Heart left ventricle (tissue), 16 donors: ENCODE measurements at places on chromosomes 7 and 10. TPM values are rescaled to one million over a fixed set of nuclear protein-coding genes. Genes with fewer than 3 reads are reported as not detected.

DNA sequence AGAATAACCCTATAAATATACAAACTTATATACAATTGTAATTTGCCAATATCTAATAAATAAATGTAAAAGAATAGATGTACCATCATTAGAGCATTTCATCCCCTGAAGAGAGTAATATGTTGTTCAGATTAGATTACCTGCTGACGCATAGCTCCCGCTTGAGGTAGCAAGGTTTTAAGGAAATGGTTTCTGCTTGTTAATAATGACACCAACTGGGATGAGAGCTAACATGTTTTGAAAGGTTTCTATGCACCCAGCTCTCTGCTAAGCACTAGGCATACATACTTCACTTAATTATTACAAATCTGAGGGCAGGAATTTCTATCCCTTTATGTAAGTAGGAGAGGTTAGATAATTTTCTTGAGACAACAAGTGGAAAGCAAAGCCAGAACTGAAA is 1003.3 kb upstream of the SORCS1 start:
- no peak for DNase-seq

GRCh38 chr7:138903186-138903820 is 77.9 kb downstream of the KIAA1549 start:
- DNase-seq, result no peak

GRCh38 chr7:44461387-44461786 is 29.1 kb downstream of the NUDCD3 start:
- DNase-seq, result no peak

- DNase-seq, result no peak
These were observed 455.0 kb downstream of the CCSER2 start for GRCh38 chr10:84783386-84783785.

DNA sequence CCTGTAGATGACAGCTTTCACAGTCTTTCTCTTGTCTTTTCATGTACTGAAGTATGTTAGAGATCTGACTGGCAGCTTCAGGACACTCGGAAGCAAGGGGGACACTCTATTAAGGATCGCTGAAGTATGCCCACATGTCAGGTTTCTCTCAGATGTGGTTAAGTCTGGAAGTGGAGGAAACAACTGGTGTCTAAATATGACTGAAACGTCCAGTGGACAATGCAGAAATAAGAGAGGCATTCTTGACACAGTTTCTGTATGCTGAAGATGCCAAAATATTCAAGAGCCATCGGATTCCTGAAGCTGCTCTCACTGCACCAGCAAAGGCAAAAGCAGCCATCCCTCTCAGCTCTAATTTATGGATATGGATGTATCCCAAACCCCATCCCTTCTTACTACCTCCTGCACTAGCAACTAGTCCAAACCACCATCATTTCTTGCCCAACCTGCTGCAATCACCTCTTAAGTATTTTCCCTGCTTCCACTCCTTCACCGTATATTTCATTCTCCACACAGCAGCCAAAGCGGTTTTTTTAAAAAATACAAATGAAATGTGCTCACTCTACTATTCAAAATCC is 113.4 kb downstream of the REEP3 start:
- no peak for DNase-seq

Gene CLIP2
- 4.2 TPM for total RNA-seq

Gene ANKRD22
- not detected for total RNA-seq
